T-helper 1 cell (primary cell): ENCODE measurements at places on chromosomes 6 and 20.

DNA sequence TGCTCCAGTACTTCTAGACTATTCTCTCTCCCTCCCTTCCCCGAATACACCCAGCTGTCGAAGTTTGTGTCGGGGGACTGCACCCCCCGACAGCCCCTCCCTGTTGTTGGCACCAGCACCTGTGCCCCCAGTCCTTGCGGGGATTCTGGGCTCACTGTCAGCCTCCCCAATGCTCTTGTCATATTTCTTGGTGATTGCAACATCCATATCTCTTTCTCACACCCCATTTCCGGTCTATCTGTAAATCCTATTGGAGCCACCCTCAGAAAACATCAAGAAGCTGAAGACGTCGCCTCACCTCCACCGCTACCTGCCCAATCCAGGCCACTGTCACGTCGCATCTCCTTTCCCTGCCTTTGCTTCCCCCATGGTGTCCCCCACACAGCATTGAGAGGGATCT lies 32.6 kb upstream of the VSTM2L start:
- no peak for DNase-seq

- DNase-seq: no peak
These were observed 3.3 kb upstream of the MOG start for GRCh38 chr6:29653452-29654038.

DNA sequence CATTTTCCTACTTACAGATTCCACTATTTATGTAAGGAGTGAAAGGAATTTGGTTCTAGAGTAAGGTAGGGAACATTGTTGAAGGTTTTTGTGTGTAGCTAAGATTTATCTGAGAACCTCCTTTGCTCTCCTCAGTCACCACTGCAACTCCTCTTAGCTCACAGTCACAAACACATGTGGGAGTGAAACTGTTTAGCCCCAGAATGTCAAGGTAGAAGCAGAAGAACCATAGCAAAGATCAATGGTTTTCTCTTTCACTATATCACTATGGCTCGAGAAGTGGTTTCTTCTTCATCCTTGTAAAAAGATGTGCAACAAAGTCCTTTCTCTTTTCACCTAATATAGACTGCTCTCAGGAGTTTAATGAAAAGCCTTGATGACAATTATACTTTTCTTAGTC lies 6.5 kb upstream of the DEFB112 start:
- no peak for DNase-seq

DNA sequence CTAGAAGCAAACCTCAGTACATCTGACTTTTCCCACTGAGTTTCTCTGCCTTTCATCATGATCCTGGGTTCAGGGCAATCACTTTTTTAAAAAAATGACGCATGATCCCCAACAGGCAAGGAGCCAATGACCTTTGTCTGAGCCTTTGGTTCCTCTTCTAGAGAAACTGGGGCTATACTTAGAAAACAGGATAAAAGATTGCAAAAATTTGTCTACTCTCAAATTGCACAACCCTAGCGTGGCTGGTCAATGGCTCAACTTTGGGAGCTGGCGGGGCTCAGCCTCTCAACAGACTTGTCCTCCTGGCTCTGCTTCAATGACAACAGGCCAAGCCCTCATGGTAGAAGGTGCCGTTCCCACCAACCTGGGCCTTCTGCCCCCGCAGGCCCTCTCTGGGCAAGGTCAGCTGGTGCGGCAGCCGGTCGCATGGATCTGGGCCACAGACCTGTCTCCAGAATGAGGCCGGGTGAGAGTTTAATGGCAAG lies 48.7 kb downstream of the PDYN start:
- DNase-seq: no peak

- no peak for DNase-seq
These were observed 6.6 kb downstream of the OARD1 start for GRCh38 chr6:41065550-41066026.

DNA sequence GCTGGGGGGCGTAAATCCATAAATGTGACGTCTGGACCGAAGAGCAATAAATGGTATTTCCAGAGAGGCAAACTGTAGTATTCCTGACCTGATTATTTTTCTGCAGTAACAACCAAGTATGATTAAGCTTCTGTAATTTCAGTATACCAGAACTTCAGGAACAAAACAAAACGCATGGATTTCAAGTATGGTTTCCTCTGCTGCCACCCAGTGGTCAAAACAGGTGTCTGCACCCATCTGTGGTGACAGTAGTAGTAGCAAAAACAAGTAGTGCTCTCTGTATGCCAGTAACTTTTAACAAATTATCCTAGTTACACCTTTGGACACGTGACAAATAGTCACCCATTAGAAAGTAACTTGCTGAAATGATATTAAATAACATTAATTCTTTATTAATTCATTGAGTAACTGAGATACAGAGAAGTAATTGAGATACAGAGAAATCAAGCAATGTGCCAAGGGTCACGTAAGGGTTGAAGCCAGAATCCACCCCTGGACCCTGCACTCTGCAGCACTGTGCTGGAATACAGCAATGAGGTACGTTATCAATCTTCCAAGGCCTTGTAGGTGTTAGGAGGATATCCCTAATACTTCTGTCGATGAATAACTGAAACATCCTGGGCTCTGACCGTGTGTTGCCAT lies 7.9 kb downstream of the CALHM4 start:
- DNase-seq: peak; percentile 28

GRCh38 chr20:42260184-42260583 lies 642.0 kb upstream of the CHD6 start:
- no peak for DNase-seq

DNA sequence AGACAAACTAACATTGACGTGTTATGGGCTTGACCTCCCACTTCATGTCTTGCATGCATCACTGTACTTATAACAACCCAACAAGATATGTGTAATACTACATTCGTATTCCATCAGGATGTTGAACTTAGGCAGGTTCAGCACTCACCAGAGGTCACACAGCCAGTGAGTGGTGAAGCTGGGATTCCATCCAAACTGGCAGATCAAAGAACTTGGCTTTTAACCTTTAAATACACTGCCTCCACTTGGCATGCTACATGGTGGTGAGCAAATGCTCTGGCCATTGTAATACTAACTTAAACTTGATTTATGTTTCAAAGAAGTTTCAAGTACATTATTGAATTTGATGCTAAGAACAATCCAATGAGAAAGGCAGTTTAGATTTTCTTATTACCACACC lies 10.7 kb upstream of the HDDC2 start:
- DNase-seq: no peak

- no peak for DNase-seq
These were observed 30.1 kb upstream of the IBTK start for GRCh38 chr6:82277686-82278085.

GRCh38 chr20:53898556-53898931 lies 171.8 kb downstream of the BCAS1 start:
- no peak for DNase-seq
